ENCODE measurements at places on chromosomes 5 and 9. TPM values are rescaled to one million over a fixed set of nuclear protein-coding genes. Genes with fewer than 3 reads are reported as not detected.
A peak's percentile ranks its signal among the peaks of the same experiment; 100 is the strongest.

Gene GLT6D1
- not detected for total RNA-seq

Gene RFK
- 25.3 TPM for total RNA-seq

Gene DMRT3
- not detected for total RNA-seq

Gene PKD2L2
- total RNA-seq, result not detected

DNA sequence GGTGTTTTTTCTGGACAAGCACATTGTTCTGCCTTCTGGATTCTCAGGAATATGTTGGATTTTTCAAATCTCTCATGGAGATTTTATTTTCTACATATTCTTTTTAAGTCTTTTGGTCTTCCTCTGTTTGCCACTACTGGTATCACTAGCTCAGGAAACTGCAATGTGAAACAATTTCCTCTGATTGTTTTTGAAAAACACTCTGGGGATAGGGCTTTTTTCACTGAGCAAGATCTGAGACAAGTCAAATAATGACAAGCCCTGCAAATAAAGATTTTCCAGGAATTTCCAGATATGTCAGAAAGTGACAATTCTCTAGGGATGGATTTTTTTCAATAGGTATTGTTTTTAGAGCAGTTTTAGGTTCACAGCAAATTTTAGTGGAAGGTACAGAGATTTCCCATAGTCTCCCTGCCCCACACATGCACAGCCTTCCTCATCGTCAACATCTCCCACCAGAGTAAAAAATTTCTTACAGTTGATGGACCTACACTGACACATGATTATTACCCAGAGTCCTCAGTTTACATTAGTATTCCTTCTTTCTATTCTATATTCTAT is 86.9 kb upstream of the TMEM161B start:
- no peak for DNase-seq

GRCh38 chr5:153783362-153783658 is 255.4 kb downstream of the FAM114A2 start:
- DNase-seq, result no peak

DNA sequence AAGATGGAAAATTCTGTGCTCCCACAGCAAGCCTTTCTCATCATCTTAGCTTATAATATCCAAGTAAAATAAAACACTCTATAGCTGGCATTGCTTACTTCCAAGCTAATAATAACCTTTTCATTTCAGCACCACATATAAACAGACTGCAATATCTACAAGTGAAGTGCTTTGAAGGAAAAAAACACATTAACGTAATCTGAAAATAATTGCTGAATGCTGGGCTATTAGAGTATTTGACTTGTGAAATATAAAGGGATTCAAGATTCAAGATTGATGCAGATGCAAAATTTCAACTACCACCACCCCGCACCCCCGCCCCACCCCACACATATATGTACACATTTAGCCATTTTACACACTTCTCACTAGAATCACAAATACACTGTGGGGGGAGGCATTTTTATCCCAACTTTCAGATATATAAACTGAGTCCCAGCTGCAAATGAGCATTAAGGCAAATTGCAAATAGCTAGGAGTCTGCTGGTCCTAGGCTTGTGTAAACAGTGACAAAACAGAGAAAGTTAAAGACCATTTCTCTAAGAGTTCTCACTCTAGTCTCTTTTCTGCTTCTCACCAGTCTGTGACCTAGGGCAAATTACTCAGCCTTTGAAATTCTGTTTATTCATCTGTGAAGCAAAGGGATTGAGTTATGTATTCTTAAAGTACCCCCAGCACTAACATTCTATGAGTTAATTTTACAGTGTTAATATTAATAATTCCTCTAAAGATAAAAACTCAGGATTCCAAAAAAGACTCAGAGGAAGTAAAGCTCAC is 489.4 kb downstream of the PRELID2 start:
- DNase-seq, result no peak

GRCh38 chr9:132434881-132435280 is 24.9 kb downstream of the CFAP77 start:
- no peak for DNase-seq

GRCh38 chr5:81164936-81165335 is 68.2 kb upstream of the CKMT2 start:
- DNase-seq, result peak; percentile 65

DNA sequence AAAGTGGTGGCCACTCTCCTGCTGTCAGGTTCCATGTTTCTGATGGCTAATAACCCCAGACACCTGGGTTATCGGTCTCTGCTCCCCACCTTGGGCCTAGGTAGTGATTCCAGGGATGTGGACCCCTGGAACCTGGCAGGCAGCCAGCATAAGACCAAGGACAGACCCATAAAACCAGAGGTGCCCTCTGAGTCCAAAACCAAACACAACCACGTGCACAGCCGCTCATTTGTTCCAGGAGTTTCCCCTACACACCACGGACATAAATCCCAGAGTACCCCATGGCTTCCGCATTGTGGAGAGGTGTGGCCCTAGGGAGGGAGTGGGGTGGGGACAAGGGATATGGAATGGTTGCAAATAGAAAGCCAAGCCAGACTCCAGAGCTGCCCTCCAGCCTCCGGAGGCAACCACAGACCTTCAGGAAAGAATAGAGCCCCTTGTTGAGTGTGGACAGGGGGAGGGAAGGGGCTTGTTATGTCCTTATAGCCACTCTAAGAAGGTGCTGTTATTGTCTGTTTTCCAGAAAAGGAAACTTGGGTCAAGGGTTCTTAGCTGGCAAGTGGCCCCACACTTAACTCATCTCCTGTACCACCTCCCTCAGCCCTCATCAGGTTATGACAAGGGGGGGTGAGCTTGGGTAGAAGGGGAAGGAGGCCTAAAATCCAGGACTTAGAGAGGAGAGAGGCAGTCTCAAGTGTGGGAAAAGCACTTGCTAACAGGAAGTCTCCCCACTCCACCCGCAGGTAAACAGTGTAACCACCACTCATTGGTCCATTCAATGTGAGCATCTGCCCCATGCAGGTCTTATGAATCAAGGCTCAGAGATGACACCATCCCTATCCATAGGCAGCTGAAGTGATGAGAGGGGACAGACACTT is 23.6 kb upstream of the CYSTM1 start:
- DNase-seq, result no peak

DNA sequence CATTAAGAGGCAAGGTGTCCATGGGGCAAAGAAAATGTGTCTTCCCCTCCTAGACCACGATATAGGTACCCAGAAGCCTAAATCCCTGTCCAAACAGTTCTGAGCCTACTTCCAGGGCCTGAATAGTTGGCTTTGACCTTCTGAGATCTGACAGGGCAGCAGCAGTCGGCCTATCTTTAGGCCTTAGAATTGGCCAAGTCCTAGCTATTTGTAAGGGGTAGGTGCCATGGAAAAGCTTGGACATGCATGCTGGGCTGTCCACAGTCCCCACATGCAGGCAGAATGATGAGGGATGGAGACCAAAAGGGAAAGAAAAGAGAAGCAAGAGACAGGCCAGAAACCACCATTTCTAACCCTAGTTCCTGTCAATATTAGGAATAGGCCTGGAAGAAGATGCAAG is 346.1 kb downstream of the ANXA1 start:
- DNase-seq, result no peak

DNA sequence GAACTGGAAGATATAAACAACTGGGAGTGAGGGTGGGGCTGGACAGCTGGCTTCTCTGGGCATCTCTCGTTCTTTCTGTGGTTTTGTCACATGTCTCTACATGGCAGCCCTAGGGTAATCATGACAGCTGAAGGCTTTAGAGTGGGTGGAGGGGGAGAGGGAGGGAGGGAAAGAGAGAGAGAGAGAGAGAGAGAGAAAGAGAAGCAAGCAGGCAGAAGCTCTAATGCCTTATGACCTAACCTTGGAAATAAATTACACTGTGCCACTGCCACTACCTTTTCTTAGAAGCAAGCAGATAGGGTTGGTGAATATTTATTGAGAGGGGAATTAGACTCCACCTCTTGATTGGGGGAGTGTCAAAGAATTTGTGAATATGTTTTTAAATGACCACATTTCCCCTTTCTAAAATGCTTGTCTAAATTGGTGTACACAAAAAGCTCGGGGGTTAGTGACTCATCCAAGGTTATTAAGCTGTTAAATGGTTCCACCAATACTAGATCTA is 2.6 kb upstream of the DAPK1 start:
- DNase-seq, result no peak

GRCh38 chr5:171342362-171343111 is 33.5 kb downstream of the TLX3 start:
- peak; percentile 60 for DNase-seq

- DNase-seq, result no peak
Measured at GRCh38 chr5:87137283-87137682, 130.4 kb upstream of the RASA1 start.

GRCh38 chr9:124311283-124311682 is 53.5 kb downstream of the NEK6 start:
- DNase-seq, result no peak

DNA sequence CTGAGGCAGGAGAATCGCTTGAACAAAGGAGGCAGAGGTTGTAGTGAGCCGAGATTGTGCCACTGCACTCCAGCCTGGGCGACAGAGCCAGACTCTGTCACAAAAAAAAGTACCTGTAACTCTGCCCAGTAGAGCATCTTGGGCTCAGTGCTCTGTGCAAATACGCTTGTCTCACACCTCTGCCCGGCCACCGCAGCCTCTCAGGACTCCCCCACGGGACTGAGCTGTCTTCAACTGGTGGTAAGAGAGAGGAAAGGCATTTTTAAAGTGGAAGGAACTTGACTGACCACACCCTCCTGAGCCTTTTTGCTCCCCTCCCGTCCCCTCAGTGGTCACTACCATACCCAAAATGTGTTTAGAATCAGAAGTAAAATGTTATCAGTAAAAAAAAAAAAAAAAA is 174.3 kb upstream of the PIK3R1 start:
- DNase-seq, result no peak

- DNase-seq, result peak; percentile 50
Measured at GRCh38 chr9:90642570-90643539, at the start of gene DIRAS2. DIRAS2 (minus strand) TSS chr9:90642824; CDS start chr9:90613827, 28,997 bp downstream.

GRCh38 chr5:170483701-170484458 is 19.9 kb upstream of the KCNIP1 start:
- peak; percentile 71 for DNase-seq

DNA sequence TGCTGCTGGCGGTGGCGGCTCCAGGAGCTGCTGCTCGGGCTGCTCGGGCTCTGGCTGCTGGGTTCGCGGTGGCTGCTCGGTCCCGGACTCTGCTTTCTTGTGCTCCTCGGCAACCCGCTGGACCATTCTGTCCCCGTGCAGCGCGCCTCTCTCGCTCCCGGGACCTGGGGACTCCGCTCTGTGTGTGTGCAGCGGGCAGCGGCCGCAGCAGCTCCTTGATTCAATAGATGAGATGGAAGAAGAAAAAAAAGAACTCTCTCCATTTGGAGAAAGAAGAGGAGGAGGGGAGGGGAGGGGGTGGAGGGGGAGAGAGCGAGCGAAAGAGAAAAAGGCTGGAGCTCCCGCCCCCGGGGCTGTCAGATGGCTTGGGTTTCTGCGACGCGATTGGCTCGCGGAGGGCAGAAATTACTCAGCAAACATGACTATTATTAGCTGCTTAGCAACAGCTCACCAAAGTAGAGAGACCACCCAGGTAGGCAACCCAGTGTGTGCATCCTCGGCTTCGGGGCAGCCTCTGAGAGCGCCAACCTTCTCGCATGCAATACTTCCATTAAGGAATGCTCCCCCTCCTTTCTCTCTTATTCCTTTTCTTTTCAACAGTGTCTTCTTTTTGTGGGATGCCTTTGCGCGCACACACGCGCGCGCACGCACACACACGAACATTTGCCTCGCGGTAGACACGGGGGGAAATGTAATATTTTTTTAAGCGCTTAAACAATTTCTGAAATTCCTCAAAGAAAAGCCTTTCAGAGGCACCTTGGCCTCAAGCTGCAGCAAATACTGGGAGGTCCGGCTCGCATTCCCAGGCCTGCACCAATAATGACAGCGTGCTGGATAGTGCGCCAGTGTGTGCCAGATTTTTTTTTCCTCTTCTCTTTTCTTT is 7.6 kb downstream of the PTCH1 start:
- peak; percentile 85 for DNase-seq

DNA sequence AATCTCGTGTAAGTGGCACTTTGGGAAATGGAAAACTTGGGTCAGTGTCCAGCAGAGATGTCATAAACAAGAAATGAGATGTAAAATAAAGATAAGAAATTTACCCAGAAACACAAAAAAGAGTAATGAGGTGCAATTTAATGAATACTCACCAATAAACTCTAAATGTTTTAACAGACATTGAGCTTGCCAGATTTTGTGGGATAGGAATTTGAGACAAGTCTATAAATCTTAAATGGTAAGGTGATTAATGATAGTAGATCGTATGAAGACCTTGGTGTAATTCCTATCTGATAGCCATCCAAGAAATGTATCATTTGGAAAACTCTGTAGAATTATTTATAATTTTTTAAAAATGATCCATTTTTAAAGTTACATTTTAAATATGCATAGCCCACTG is 682.4 kb downstream of the MAT2B start:
- no peak for DNase-seq

DNA sequence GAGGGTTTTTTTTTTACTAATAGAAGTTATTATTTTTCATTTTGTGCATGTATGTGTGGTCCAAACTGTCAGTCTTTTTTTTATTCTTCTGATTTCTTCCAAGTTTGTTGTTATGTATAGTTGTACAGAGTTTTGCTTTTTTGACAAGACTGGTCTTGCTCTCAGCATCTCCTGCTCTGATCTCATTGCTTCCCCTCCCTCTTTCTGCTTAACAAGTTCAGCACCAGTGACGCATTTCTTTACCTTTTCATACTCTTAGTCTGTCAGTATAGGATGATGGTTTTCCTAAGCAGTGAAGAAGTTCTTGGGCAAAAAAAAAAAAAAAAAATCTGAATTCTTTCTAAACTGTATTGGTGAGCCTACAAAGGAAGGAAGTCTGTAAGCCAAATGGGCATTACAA is 135.1 kb downstream of the CD180 start:
- no peak for DNase-seq
